ENCODE measurements at places on chromosomes 2 and 18. TPM values are rescaled to one million over a fixed set of nuclear protein-coding genes. Genes with fewer than 3 reads are reported as not detected.

The ITPRIPL1 gene
- polyA plus RNA-seq, result 5.4 TPM

The ITGB6 gene
- polyA plus RNA-seq, result 6.1 TPM

The E2F6 gene
- polyA plus RNA-seq, result 18.5 TPM

The IL36B gene
- polyA plus RNA-seq, result not detected

The MEP1B gene
- 0.09 TPM for polyA plus RNA-seq

The CLK1 gene
- 333 TPM for polyA plus RNA-seq

The SLC25A12 gene
- polyA plus RNA-seq, result 27.3 TPM

The CXCR1 gene
- polyA plus RNA-seq, result not detected

The STON1 gene
- polyA plus RNA-seq, result 23.0 TPM

The AFF3 gene
- 21.3 TPM for polyA plus RNA-seq

The TCF7L1 gene
- 64.7 TPM for polyA plus RNA-seq

The VWA3B gene
- 6.5 TPM for polyA plus RNA-seq

The C18orf54 gene
- 10.0 TPM for polyA plus RNA-seq

The ATP8B1 gene
- polyA plus RNA-seq, result 20.5 TPM

The GALR1 gene
- polyA plus RNA-seq, result 0.05 TPM

The ARHGEF4 gene
- 2.9 TPM for polyA plus RNA-seq

The NCOA1 gene
- polyA plus RNA-seq, result 61.0 TPM

The UGT1A7 gene
- not detected for polyA plus RNA-seq

The CNTNAP5 gene
- not detected for polyA plus RNA-seq

The SERPINB4 gene
- not detected for polyA plus RNA-seq

The XDH gene
- 0.45 TPM for polyA plus RNA-seq

The POMC gene
- 3.9 TPM for polyA plus RNA-seq

The NT5C1B gene
- 1.3 TPM for polyA plus RNA-seq

The TEX44 gene
- polyA plus RNA-seq, result not detected

The GALM gene
- polyA plus RNA-seq, result 36.4 TPM

The HOXD8 gene
- 1.5 TPM for polyA plus RNA-seq

The SLC35F6 gene
- 12.4 TPM for polyA plus RNA-seq

The ADGRF3 gene
- polyA plus RNA-seq, result 1.9 TPM
